ENCODE measurements at places on chromosomes 3 and 15.

DNA sequence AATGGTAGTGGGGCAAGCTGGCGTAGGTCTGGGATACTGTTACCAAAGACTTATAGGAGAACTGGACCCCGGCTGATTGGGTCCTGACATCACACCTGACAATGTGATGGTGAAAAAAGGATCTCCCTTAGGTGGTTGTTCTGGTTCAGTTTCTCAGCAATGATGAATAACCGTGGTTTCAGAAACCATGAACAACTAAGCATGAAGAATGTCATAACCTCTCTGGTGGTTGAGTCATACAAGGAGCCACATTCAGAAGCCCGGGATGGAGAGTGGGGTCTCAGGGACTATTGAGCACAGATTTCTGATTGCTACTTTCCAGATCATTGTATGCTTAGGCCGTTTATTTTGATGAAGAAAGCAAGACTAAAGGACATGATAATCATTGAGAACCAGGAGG, 17.4 kb downstream of the GPR160 start:
- DNase-seq = no peak

DNA sequence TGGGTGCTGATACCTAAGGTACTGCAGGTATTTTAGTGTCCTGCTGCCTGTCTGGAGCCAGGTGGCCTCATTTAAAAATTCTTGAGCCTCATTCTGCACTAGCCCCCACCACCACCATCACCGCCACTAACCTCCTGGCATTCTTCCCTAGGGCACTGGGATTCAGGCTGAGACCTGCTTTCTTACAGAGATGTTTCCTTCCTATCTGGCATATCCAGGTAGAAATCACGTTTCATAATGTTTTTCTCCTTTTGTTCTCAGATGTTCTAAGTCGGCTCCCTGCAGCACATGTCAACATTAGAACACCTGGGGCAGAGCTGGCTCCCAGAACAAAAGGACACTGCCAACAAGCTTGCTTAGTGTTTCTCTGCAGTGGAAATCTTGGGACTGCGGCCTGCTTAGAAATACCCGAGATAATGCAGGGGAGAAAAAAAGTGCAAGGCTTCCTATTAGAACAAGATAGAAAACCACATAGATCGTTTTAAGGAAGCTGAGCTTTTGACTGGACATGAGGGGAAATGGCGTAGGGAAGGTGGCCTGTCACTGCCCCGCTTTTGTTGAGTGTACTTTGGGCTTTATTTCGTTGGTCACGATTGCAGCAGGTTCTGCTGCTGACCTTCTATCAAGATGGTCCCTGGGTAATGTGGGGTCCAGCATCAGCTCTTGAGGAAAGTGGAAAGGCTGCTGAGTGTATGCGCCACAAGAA, 59.6 kb upstream of the PPARG start:
- no peak for DNase-seq

DNA sequence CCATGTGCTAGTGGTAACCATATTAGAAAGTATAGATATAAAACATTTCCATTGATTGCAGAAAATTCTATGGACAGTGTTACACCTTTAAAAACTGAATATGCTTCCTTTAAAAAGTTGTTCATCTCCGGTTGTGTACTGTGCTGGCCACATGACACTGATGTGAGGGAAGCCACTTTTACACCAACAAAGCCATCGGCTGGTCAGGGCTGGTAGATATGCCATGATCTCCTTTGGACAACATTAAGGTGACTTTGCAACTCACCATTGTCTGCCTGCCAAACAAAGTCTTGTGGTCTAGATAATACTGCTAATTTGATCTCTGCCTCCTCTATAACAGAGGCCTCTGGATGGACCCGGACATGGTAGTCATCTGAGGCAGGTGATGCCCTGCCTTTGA, 156.0 kb upstream of the RARB start:
- DNase-seq = no peak

GRCh38 chr3:65836047-65836446, 202.7 kb downstream of the MAGI1 start:
- no peak for DNase-seq

DNA sequence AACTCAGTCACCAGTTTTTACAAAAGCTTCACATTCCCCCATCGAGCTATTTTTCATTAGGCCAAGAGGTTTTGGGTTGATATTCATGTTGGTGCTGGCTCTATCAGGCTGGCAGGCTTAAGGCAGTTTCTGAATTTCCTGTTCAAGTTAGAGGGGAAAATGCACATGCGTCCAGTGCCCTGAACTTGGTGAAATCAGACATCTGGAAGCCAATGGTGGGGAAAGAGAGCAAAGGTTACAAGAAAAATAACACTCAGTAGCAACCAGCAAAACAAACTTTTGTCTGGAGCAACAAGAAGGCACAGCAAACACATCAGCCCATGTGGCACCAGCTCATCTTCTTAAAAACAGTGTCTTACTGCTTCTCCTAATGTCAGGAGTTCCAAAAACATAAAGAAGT, 155.6 kb upstream of the TSC22D2 start:
- no peak for DNase-seq

Measured in NCI-H1930 (cell line).